Muscle of leg (tissue), 16 donors: ENCODE measurements at places on chromosomes 6 and 20.

DNA sequence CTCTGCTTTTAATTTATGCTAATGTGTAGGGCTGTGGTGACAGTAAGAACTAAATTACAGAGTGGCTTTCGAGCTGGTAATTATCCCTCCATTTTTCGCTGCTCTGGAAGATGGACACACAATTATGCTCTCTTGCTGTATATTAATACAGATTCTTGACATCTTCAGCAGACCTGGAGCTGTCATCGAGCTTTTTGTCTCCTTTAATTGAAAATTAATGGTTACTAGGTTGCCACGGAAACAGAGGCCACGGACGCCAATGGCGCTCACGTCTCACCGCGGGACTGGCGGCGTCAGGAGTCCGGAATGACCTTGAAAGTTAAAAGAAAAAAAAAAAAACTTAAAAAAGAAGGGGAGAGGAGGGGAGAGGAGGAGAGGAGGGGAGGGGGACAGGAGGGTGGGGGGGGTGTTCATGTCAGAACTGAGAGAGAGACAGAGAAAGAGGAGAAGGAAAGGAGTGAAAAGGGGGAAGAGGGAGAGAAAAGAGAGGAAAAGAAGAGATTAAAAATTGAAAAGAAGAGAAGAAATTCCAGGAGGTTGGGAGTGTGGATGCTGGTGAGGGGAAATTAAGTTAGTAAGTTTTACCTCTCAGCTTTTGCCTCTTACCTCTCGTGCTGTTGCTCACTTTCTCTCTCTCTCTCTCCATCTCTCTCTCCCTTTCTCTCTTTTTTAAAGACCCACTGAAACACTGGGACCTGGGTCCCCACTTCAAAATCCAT is 22.1 kb upstream of the FOXP4 start:
- DNase-seq: no peak

DNA sequence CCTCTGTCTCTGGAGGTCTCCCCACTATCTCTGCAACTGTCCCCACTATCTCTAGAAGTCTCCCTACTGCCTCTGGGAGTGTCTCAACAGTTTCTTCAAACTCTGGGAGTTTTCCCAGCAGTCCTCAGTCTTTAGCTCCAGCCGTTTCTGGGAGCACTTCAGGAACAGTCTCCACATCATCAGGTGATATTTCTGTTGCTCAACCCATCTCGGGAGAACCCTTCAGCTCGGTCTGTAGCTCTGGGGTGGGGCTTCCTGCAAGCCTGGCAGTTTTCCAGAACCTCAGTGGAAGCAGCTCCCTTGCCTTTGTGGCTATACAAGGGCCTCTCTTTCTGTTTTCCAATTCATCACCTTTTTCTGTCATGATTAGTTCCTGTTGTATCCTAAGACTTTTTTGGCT is 3.0 kb upstream of the SFTA2 start:
- DNase-seq: no peak

GRCh38 chr6:135657207-135657606 is 159.7 kb upstream of the AHI1 start:
- no peak for DNase-seq

GRCh38 chr6:155014137-155014536 is 19.0 kb downstream of the TIAM2 start:
- no peak for DNase-seq

GRCh38 chr6:147974376-147974775 is 368.3 kb upstream of the SASH1 start:
- no peak for DNase-seq
